AG08395 (cell line): ENCODE measurements at places on chromosomes 1 and 21.
A peak's percentile ranks its signal among the peaks of the same experiment; 100 is the strongest.

DNA sequence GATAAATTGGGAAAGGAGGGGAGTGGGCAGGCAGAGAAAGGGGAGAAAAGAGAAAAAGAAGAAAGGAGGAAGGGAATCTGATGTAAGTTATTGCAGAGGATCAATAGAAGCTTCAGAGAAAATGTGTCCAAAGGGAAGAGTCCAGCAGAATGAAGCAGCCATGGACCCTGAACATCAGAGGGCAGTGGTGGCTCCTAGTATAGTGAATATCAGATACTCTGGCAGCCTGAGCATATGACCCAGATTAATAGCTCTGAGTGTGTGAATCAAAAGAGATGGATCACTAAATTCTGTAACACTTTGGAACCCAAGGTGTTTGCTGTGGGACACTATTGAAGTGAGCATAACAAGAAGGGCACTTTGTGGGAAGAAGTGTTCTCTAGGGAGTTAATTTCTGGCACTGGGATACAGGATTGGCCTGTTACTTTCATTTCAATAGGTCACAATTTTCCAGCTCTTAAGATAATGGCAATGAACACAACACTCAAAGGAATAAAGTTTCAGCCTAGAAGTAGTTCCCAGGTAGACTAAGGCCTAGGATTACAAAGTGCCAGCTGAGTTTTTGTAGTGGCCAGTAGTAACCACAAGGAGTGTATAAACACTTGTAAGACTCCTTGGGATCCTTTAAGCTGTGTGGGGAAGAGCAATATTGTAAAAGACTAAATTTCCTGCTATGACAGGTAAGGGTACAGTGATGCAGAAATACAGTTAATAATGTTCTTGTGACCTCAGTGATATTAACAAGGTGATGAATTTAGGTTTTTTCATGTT lies 164.5 kb upstream of the BEND5 start:
- DNase-seq: no peak

DNA sequence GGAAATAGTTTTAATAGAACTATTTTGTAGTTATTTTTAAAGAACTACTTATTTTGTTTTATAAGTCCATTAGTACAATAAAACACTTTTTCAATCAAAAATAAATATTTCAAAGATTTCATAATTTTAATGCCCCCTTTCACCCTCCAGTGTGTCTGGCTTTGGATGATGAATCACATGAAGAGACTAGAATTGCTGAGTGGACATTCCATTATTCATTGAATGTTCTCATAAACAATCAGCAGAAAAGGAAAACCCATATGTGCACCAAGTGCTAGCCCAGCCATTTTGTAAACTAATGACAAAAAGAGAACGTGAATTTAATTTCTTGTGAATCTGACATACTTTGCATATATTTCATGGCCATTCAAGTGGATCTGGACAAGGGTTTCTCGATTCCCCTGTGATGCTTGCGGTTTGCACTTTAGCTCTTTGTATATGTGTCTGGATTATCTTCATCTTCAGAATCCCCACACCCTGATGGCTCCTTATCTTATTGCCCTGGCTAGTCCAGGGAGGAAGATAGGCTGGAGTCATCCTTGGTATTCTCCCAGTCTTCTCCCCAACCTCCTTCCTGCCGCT lies 20.7 kb upstream of the CHIA start:
- DNase-seq: no peak

DNA sequence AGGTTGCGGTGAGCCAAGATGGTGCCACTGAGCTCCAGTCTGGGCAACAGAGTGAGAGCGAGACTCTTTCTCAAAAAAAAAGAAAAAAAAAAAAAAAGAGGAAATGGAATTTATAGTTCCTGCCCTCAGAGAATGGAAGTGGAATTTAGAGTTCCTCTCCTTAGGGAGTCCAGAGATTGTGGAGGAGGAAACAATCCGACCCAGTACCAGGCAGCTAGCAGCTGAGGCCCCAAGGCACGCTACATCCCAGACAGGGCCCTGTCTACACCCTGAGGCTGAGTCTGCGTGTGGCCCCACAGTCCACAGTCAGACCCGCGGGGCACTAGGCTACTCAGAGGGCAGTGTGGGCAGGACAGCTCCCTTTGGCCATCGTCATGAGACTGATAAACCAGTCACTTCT lies 1.9 kb upstream of the MFN2 start:
- no peak for DNase-seq

DNA sequence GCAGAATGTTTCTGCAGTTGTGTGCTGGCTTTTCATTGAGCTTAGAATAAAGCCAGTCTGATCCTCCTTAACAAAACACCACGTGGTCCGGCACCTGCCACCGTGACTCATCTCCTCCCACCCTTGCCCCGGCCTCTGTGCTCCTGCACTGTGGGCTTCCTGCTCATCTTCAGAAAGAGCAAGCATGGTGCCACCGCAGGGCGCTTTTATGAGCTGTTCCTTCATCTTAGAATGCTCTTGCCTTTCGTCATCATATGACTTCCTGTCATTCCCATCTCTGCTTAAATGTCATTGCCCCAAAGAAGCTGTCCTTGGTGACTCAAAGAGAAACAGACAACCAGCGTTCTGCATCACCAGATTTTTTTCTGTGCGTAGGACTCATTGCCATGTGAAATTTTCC lies 117.8 kb downstream of the HHAT start:
- DNase-seq: no peak

DNA sequence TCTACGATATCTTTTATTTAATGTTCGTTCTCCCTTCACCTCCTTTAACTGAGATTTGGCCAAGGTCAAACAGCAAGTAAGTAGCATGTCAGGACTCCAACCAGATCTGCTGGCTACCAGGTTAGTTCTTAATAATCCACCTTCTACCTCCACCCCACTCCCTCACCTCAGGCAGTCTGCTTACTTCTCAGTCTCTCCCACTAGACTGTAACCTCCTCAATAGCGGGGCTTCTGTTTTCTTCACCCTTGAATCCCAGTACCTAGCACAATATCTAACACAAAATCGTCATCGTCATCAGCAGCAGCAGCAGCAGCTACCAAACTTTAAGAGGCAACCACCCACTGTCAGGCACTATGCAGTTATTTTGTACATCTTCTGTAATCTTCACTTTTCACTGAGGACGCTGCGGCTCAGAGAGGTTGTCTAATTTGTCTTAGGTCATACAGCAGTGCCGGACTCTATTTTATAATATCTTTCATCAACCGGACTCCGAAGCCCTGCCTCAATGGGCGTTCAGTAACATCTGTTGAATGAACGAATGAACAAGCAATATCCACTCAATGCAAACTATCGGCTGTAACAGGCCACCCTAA lies 859 bp upstream of the MAGI3 start:
- no peak for DNase-seq

DNA sequence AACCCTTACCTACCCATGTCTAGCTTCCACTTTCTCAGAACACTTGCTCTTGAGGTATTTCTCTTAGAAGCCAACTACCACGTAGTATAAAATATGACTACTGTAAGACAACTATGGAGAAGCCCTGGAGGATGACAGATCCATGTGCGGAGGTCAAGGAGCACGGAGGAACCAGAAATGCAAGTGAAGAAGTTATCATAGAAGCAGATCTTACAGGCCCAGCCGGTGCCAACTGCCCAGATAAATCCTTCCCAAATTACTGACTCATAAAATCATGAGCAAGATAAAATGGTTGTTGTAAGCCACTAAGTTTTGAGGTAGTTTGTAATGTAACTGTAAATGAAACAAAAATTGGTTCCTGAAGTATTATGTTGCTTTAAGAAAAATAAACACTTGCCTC lies 12.6 kb downstream of the GTF2B start:
- no peak for DNase-seq

- peak; percentile 13 for DNase-seq
These were observed 5.5 kb downstream of the EFNA3 start for GRCh38 chr1:155083865-155084721.

GRCh38 chr1:183589874-183590243 lies 400 bp downstream of the NCF2 start:
- DNase-seq: no peak

DNA sequence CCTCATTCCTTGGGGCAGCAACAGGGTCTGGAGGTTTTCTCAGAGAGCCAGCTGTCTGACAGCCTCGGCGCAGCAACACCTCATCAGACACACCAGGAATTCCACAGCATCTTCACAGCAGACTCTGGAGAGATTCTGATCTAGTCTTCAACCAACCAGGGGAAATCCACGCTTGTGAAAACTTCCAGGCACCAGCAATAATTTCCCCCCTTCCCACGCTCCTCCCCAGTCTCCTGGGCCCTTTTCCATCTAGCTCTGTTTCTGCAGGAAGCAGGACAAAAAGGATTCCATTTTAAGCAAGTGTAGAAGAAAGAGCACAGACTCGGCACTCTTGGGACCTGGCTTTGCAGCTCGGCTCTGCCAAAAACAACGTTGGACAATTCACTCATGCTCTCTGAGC lies 44.3 kb upstream of the CAPZB start:
- DNase-seq: no peak

DNA sequence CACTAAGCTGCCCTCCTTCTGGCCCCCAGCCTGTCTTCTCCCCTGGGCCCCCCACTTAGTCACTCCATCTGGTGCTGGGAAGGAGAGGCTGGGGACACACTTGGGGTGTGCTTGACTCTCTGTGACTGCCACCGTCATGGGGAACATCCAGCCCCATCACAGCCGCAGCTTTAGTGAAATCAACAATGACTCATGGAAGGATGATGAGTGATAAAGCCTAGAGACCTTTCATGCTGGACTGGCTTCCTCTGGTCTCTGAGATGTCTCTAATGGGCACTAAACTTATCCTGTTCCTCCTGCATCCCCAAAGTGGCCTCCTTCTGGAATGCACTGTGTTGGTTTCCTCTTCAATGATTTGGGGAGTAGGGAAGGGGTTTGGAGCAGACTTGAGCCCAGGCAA lies 172.9 kb downstream of the GRIK3 start:
- no peak for DNase-seq

- no peak for DNase-seq
These were observed 25.9 kb upstream of the USP25 start for GRCh38 chr21:15703932-15704331.

DNA sequence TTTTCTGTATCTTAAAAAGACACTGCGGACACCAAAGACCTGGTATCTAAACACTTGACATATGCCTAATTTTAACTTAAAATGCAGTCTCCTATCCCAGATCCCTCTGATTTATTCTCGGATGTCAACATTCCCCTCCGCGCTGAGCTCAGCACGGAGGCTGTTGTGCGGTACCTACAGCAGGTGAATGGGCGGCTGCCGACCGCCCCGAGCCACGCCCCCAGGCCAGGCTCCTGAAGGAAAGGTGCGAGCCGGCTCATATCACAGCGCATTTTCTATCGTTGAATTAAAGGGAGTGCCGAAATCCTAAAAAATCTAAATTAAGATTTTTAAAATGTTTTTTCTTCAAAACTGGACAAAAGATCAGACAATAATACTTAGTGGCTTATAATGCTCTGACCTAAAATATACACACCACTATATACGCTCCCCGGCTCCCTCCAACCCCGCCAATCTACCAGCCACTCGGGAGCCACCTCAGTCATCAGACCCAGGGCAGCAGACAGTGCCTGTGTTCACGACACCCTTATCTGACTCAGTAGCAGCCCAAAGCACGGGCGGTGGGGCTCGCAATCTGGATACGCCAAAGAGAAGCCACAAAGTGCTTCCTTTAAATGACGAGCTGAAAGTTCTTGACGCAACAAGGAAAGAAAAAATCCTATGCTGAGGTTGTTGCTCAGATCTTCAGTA lies 4.1 kb downstream of the WRAP73 start:
- DNase-seq: no peak

- no peak for DNase-seq
These were observed 14.4 kb downstream of the IGFN1 start for GRCh38 chr1:201205036-201205435.

DNA sequence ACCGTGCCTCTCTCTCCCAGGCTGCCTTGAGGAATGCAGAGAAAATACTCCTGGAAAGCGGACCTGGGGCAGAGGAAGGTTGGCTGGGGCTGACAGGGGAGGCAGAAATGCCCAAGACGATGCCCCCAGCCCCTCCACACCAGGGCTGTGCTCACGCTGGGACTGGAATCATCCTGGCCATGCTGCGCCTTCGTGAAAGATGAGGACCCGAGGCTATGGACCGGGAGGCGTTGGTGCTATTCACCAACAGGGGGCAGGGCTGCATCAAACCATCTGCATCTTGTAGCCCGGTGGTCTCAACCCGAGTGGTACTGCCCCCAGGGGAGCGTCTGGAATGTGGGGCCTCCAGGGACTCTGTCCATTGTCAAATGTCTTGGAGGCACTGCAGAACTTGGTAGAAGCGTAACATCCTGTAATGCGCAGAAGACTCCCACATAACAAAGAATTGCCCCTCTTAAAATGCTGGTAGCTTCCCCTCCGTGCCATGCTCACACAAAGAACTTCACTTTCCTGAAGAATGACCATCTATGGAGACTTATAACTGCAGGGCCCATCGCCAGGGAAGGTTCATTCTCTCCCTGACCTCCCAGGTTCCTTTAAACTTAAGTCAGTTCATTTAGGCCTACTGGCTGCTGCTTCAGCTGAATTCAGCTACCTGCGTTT lies 251.2 kb downstream of the RRAGC start:
- no peak for DNase-seq

- DNase-seq: no peak
These were observed 7.0 kb upstream of the TAL1 start for GRCh38 chr1:47238935-47239592.

DNA sequence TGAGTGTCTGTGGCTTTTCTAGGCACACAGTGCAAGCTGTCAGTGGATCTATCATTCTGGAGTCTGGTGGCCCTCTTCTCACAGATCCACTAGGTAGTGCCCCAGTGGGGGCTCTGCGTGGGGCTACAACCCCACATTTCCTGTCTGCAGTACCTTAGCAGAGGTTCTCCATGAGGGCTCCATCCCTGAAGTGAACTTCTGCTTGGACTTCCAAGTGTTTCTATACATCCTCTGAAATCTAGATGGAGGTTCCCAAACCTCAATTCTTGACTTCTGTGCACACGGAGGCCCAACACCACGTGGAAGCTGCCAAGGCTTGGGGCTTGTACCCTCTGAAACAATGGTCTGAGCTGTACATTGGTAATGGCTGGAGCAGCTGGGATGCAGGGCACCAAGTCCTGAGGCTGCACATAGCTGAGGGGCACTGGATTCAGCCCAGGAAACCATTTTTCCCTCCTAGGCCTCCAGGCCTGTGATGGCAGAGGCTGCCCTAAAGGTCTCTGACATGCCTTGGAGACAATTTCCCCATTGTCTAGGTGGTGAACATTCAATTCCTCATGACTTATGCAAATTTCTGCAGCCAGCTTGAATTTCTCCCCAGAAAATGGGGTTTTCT lies 29.2 kb upstream of the TSNAX start:
- DNase-seq: no peak

DNA sequence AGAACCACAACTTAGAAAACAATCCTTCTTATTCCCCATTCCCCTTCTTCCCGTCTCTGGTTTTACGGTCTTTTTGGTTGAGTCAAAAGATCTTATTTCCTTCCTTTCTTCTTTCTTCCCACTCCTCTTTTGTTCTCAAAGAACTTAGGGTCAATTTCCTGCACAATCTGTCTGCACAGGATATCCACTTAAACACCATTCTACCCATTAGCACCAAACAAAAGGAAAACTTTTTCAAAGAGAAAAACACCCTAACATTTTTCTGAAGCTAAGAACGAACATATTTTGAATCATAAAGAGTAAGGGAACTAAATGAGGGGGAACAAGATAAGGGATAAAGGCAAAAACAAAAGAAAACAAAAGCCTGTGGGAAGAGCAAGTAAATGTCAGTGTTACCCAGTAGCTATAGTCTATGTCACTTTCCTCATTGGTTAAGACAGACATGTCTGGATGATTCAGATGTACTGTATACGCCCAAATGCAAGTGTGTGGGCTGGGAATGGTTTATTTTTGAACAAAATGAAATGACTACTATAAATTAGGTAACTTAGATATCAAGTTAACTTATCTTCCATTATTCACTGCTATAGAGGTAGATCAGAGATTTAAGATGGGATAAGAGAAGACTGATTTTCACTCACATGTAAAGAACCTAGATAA lies 59.9 kb downstream of the TOR3A start:
- peak; percentile 57 for DNase-seq
